ENCODE measurements at places on chromosomes 2 and 18.

DNA sequence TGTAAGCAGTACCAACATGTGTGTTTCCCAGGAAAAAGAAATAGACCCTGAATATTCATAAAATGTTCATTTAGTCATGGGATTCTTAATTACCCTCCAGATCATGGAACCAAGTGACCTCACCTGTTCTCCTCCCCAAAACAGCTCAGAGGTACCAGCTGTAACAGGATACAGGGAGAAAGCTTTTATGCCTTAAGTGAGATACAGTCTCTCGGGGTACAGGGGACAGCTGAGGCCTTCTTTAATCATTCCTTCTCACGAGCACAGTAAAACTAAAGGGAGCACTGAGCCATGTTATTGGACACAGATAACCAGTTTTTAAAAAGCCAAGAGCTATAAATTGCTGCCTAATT lies 16.6 kb downstream of the EPHA4 start:
- no peak for DNase-seq

- no peak for DNase-seq
These were observed 44.1 kb downstream of the EFR3B start for GRCh38 chr2:25085761-25086560.

DNA sequence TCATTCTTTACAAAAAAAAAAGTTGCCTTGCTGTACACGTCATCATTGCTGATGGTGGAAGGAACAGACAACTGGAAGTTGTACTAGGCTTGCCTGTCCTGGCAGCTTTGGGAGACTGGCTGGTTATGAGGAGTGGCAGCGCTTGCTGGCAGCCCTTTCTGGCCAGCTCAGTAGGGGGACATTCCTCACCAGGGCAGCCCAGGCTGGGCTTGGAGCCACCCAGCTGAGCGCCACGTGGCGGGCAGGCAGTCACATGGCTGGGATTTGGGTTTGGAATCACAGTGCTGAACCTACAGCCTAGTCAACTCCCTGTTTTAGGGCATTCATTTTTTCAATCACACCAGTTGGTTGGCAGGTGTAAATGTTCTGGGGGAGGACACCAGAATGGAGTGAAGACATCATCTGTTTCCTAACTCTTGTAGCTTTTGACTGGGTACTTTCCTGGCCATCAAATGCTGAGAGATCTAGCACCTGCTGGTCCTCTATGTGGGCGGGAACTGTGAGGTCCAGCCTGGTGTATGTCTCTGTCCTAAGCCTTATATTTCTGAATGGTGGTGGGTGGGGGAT lies 139.3 kb downstream of the SETBP1 start:
- DNase-seq, result no peak

DNA sequence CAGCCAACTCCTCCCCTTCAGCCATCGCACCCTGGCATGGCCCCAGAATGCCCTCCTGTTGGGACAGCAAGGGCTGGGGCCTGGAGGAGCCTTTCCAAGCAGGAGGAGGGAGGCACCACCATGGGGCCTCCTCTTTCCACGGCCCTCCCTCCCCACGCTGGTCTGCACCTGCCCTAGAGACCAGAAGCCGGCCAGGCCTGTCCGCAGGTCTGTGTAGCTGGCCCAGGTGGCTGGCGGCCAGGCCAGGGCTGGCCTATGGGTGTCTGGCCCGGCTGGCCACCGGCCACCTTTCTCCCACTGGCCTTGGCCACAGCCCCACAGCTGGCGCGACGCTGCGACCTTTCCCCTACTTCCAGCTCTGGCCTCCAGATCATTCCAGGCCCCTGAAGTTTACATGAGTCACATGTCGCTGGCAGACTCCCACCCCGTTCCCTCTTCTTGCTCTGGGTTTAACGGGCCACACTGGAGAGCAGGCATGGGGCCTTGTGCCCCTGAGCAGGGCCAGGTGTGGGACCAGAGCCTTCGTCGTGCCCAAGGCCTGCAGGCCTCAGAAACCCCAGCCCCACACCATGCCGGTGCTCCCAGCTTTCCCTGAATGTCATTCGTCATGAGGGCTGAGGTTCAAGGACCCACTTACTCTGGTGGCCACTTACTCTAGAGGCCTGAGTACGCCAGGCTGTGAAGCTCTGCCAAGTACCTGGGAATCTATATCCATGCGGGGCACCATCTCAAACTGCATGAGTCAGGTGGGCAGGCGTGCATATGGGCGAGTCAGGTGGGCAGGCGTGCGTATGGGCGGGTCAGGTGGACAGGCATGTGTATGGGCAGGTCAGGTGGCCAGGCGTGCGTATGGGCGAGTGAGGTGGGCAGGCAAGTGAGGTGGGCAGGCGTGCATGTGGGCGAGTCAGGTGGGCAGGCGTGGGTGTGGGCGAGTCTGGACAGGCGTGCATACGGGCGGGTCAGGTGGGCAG lies 33.3 kb upstream of the KLF11 start:
- DNase-seq, result no peak

DNA sequence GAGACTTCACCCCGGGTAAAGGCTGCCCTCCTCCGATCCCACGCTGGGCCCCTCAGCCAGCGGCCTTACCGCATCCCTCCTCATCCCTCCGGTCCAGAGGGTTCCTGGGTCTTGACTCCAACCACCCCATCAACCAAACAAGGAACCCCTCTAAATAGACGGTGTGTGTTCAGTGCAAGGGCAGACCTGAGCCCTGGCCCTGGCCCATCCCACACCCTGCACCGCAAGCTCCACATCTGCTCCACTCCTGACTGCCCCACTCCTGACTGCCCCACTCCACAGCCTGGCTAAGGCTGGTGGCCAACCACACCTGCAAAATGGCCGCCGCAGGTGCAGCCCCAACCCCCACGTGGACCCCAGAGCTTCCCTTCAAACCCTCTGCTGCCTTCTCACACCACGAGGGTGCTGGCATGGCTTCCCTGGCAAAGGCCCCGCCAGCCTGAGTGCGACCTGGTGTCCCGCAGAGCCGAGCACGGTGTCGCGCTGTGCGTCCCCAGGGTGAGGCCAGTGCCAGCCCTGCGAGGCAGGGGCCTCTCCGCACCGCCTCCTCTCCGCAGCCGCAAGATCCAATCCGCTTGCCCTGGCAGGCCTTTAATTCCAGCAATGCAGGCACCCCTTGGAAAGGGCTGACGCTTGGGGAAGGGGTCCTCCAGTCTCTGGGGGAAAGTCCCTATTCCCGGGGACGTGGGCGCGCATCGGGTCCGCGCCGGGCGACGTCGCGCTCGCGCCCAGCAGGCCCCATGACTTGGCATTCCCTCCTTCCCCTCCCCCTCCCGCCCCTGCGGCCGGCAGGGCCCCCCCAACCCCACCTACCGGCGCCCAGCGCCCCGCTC lies 1.5 kb downstream of the KIF1A start:
- peak; percentile 37 for DNase-seq

GRCh38 chr2:98269830-98270229 lies 76.4 kb upstream of the CNGA3 start:
- DNase-seq, result no peak

DNA sequence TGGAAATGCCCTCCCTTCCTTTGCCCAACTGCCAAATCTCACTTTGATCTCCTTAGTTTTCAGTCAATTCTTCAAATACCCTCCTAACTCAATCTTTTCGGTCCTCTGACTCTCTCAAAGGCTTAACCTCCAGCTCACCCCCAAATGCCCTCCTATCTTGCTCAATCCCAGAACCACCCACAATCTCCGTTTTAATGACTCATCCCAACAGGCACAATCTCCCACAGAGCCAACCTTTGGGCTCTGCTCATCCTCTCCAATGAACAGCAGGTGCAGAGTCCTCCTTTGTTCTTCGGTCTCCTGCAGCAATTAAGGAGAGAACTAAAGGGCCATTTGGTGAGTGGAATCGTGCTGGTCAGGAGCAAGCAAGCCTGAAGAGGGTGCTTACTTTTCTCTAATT lies 366.1 kb upstream of the CRIM1 start:
- DNase-seq, result no peak

GRCh38 chr2:74575320-74575719 lies 20.8 kb downstream of the DOK1 start:
- no peak for DNase-seq

GRCh38 chr2:128261245-128262128 lies 57.2 kb downstream of the HS6ST1 start:
- DNase-seq, result no peak

GRCh38 chr2:100562613-100563406 lies at the start of gene PDCL3:
Gene PDCL3 (plus strand): TSS chr2:100562993. CDS start chr2:100563068, 75 bp downstream.
- peak; percentile 98 for DNase-seq

GRCh38 chr2:28391564-28392296 lies 928 bp upstream of the FOSL2 start:
- no peak for DNase-seq

DNA sequence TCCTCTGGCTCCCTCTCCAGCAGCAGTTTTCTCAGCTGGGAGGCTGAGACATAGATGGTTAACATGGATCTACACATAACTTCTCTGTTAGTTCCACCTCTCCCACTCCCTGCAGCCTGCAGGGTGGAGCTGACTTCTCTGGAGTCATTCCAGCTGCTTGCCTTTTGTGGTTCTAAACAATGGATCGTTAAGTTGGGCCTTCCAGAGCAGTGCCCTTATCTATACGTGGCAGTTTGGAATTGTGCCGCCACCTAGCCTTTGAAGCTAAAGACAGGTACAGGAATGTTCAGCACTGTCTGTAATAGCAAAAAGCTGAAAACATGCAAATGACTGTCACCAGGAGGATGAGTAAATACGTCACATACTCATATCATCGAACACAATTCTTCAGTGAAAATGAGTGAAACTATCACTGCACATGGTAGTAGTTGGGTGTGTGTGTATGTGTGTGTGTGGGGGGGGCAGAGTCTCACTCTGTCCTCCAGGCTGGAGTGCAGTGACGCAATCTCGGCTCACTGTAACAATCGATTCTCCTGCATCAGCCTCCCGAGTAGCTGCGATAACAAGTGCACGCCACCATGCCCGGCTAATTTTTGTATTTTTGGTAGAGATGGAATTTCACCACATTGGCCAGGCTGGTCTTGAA lies 50.3 kb downstream of the SH2D6 start:
- DNase-seq, result no peak

GRCh38 chr2:143000599-143000998 lies 123.1 kb downstream of the KYNU start:
- no peak for DNase-seq

- no peak for DNase-seq
These were observed 104.2 kb upstream of the MYCN start for GRCh38 chr2:15835991-15836688.

GRCh38 chr2:241177526-241178334 lies 10.7 kb upstream of the ANO7 start:
- no peak for DNase-seq

- DNase-seq, result peak; percentile 55
These were observed at the start of gene MFSD6 for GRCh38 chr2:190407662-190408537. Gene MFSD6 (plus strand): TSS chr2:190408355. CDS start chr2:190436030, 27,675 bp downstream.

DNA sequence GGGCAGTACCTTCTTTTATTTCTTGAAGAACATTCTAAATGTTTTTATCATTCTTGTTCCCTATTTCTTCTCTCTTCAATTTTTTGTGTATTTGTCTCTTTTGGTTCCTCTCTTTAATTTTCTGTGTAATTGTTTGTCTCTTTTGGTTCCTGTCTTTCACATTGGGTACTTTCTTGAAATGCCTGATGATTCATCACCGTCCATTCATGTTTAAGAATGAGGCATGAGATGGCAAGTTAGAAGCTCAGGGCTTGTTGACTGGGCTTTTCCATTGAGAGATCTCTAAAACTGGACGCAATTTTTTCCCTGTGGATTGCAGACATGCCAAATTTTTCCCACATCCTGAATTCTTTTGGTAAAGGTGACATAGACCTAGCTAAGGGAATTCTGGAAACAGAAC lies 33.7 kb upstream of the IL1R2 start:
- no peak for DNase-seq

GRCh38 chr18:41206341-41206830 lies 748.6 kb upstream of the PIK3C3 start:
- no peak for DNase-seq

DNA sequence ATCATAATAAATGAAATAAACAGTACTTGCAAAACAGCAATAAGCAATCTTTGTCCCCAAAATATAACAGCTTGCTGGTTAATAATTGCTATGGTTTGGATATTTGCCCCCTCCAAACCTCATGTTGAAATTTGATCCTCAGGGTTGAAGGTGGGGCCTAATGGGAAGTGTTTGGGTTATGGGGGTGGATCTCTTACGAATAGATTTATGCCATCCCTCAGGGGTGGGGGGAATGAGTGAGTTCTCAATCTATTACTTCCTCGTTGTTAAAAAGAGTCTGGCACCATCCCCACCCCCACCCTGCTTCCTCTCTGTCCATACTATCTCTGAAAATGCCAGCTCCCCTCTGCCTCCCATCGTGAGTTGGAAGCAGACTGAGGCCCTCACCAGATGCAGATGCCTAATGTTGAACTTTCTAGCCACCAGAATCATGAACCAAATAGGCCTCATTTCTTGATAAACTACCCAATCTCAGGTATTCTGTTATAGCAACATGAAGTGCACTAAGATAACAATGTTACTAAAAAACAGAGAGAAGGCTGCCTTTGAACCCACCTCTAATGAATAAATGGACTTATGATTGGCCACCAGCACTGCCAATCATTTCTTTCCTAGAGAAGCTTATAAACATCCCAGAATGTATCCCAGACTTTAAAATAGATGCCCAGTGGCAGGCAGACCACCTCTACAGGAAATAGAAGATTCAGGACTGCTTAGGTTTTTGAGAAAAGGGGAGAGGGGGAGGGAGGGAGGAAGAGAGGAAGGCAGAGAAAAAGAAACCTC lies 90.1 kb downstream of the ALPK2 start:
- DNase-seq, result no peak

DNA sequence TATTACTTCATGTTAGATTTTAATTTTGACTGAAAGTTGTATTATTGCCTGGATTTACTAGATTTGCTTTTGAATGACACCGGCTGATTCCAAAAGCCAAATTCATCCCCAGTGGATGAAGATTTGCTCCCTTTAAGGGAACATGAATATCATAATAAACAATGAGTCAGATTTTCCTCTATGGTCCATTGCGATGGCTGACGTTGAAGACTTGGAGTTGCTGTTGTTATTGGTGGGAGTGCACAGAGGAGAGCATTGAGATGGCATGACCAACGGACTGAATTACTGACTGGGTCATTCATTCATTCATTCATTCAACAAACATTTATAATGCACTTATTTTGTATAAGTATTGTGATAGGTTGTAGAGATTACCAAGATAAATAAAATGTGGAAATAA lies 33.4 kb upstream of the LYPD1 start:
- no peak for DNase-seq

GRCh38 chr2:1051075-1051474 lies 100.4 kb downstream of the SNTG2 start:
- DNase-seq, result no peak

- no peak for DNase-seq
These were observed 26.3 kb downstream of the CAB39 start for GRCh38 chr2:230738924-230739323.

DNA sequence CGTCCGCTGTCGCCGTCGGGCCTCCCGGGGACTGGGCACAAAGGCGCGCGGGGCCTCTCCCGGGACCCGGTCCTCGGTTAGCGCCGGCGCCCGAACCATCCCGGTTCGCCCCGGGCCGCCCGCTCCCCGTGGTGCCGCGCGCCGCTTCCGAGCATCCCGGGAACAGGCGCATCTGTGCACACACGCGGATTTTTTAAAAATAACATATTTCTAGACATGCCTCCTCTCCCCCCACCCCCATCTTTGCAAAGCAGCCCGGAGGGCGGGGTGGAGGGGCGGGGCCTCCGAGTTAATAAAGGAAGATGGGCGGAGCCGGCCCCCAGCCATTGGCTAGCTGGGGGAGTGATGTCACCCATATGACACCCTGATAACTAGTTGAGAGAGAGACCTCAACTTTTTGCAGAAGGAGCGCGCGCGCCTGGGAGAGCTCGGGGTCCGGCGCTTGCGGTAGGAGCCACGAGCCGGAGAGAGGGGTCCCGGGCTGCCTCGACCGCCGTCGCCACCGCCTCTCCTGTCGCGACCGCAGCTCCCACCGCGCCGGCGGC lies at the start of gene SOX11:
SOX11 (plus strand) TSS at position 400 of the 545 bp plus-strand sequence. CDS start 338 bp downstream, outside the sequence.
- DNase-seq, result peak; percentile 69

GRCh38 chr2:69955029-69955428 lies 6.4 kb downstream of the ASPRV1 start:
- no peak for DNase-seq
